ENCODE measurements at places on chromosomes 3 and 15. TPM values are rescaled to one million over a fixed set of nuclear protein-coding genes. Genes with fewer than 3 reads are reported as not detected.

CATSPER2 gene
- 1.1 TPM for polyA plus RNA-seq

IQCF5 gene
- not detected for polyA plus RNA-seq

GRK7 gene
- not detected for polyA plus RNA-seq

ADIPOQ gene
- polyA plus RNA-seq: 0.07 TPM

CCDC51 gene
- polyA plus RNA-seq: 13.0 TPM

COL6A5 gene
- polyA plus RNA-seq: 0.08 TPM

MST1R gene
- 1.4 TPM for polyA plus RNA-seq

GHRL gene
- 1.5 TPM for polyA plus RNA-seq

- DNase-seq: no peak
Measured at GRCh38 chr15:68551296-68551635, 27.5 kb upstream of the CORO2B start.

- peak; percentile 76 for DNase-seq
Measured at GRCh38 chr15:73782344-73782959, 29.3 kb upstream of the INSYN1 start.

- peak; percentile 74 for DNase-seq
Measured at GRCh38 chr15:38068626-38069391, 134.4 kb downstream of the TMCO5A start.

GRCh38 chr15:75356006-75356405, 9.2 kb downstream of the NEIL1 start:
- DNase-seq: no peak

GRCh38 chr3:193809106-193809505, 216.1 kb downstream of the OPA1 start:
- DNase-seq: no peak

DNA sequence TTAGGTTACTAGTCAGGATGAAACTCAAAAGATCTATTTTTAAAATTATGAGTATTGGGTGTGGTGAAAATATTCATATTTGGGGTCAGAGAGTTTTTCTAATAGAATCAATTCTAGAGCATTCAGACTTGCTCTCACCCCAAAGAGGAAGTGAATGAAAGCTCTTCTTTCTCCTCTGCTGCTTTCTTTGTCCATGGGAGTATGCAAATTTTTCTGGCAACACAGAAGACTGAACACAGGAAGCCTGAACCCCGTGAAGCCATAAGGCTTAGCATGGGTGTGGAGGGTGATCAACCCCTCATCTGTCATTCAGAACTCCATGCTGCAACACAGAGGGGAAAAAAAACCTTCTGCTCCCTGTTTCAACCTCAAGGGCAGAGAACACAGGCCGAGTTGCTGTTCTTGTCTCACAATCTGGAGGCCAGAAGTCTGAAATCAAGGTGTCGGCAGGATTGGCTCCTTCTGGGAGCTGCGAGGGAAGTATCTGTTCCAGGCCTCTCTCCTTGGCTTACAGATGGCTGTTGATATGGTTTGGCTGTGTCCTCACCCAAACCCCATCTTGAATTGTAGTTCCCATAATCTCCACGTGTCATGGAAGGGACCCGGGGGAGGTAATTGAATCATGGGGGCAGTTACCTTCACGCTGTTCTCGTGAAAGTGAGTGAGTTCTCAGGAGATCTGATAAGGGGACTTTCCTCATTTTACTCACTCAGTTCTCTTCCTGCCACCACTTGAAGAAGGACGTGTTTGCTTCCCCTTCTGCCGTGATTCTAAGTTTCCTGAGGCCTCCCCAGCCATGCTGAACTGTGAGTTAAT, 33.7 kb upstream of the CD47 start:
- no peak for DNase-seq

DNA sequence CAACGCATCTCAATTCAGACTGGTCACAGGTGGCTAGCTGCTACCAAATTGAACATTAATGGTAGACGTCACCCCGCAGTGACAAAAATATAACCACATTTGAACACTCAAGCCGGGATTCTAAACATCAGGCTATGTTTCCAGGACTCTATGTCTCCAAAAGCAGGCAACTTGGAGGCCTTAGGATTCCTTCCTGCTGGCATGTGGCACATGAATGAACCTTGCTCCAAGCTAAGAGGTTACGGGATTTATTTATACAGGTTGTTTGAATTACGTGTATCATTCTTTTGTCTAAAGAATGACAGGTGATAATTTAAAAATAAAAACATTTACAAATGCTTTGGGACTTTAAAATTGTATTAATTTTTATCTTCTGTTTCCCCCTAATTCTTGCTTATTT, 864.4 kb upstream of the CFAP20DC start:
- DNase-seq: no peak

- peak; percentile 97 for DNase-seq
Measured at GRCh38 chr3:136861890-136862616, at the start of gene NCK1. TSS of gene NCK1 (plus strand) at chr3:136862208. CDS start at chr3:136928002, 65,794 bp downstream.
